ENCODE measurements at places on chromosomes 7 and 10.

DNA sequence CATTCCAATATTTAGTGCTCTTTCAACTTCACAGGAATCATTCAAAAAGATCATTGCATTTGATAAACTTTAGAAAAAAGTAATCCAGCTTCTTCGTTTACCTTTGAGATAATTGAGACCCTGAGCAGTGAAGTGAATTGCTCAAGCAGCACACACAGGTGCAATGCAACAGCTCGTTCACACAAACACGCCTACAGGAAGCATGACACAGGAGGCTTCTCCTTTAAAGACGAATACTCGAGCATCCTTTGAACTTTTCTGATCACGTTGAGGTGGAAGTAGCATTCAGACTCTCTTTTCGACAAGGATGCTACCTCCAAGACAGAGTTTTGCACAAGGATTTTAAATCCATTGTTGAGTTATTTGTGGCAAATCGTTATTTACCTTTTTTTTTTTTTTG is 18.0 kb upstream of the RSU1 start:
- no peak for DNase-seq

- no peak for DNase-seq
These were observed 351.5 kb downstream of the TYW1 start for GRCh38 chr7:67348171-67348570.

- DNase-seq, result no peak
These were observed 219.1 kb downstream of the GFRA1 start for GRCh38 chr10:116053910-116054309.

- no peak for DNase-seq
These were observed 270.7 kb upstream of the IGFBP3 start for GRCh38 chr7:46191776-46192175.

DNA sequence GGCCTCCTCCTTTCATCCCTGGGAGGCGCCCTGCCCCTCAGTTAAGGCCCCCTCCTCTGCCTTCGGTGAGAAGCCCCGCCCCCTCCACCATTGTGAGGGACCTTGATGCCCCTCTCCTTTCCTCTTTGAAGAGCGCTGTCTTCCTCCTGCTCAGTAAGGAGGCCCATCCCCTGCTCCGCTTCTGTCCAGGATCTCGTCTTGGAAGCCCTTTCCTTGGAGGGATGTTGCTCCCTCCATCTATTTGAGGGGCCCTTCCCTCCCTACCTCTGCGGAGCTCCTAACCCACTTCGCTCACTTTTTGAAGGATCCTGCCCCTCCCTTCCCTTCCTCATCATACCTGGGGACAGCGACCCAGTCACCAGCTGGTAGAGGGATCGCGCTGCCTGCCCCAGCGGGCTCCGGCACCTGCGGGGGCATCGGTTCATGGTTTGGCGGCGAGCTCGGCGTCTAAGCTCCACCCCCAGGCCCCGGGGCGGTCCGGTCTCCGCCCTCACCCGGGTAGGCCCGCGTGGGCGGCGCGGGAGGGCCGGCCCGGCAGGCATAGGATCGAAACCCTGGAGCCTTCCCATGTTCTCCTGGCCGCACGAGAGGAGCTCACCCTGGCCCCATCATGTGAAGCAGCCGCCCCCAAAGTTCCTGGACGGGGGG is 4.1 kb downstream of the KCNIP2 start:
- DNase-seq, result no peak

- DNase-seq, result no peak
These were observed 437.5 kb upstream of the GHITM start for GRCh38 chr10:83701799-83702198.

DNA sequence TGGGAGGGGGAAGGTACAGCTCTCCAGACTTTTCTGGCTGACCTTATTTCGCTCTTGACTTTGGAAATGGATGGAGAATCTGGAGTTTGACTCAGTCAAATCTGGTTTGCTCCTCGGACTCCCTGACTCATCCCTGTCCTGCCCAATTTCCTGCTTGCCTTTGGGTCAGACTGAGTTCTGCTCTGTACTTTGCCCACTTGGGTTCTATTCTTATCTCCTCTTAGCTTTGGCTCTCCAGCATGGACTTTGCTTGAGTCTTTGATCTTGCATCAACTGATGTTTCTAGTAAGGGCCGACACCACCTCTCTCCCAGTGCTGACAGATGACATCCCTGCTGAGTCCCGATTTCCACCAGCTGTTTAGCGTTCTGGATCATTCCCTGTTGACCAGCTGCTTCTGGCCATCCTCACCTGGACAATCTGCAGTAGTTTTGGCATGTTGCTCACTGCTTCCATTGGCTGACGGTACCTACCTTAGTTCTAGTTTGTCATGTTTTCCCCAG is 335.3 kb downstream of the SUGCT start:
- no peak for DNase-seq

- no peak for DNase-seq
These were observed 173.4 kb downstream of the LRRN3 start for GRCh38 chr7:111264111-111264868.

GRCh38 chr10:71230656-71231025 is 18.3 kb downstream of the UNC5B start:
- no peak for DNase-seq

DNA sequence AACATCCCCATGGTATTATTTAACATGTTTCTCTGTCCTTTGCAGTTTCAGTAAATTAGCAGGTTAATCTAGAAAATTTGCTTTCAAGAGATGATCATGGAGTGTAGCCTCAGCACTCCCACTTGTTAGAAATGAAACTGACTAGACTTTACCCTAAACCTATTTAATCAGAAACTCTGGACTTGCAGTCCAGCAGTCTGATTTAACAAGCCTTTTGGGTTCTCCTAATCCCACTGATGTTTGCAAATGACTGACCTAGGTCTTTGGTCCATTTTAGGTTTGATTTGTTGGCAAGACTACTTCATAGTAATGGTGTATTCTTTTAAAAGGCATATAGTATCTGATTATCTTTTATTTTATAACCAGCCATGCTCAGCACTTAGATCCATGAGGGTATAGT is 55.5 kb upstream of the SLC25A13 start:
- no peak for DNase-seq

- DNase-seq, result no peak
These were observed 109.6 kb downstream of the MYL10 start for GRCh38 chr7:101519324-101520023.

GRCh38 chr10:111560027-111560426 is 483.2 kb downstream of the ADRA2A start:
- DNase-seq, result peak; percentile 4

All from bronchial epithelial cell (primary cell).